ENCODE measurements at places on chromosomes 2 and 18.

DNA sequence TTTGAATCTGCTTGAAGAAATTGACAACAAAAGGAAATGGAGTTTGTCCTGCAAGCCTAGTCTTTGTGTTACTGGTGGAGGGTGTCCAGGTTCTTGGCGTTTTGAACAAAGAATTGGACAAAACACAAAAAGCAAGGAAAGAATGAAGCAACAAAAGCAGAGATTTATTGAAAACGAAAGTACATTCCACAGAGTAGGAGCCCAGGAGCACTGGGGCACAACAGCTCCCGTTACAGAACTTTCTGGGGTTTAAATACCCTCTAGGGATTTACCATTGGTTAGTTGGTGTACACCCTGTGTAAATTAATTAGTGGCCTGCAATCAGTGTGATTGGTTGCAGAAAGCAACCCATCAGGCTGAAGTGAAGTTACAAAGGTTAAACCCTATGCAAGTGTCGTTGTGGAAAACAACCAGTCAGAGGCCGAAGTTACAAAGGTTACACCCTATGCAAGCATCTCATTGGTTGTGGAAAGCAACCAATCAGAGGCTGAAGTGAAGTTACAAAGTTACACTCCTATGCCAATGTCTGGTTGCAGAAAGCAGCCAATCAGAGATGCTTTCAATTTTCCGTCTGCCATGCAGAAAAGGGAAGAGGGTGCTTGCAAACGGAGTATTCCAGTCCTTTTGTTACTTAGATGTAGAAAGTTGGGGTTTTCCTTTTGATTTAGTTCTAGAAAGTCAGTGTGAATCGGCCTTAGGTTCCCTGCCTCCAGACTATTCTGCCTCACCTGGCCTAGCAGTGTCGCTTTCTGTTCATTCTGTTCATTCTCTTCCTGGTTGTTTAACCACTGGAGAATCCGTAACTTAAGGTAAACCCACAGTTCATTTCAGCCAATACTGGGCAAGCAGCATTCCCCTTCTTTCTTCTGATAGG lies 47.6 kb upstream of the PTH2R start:
- DNase-seq: no peak

DNA sequence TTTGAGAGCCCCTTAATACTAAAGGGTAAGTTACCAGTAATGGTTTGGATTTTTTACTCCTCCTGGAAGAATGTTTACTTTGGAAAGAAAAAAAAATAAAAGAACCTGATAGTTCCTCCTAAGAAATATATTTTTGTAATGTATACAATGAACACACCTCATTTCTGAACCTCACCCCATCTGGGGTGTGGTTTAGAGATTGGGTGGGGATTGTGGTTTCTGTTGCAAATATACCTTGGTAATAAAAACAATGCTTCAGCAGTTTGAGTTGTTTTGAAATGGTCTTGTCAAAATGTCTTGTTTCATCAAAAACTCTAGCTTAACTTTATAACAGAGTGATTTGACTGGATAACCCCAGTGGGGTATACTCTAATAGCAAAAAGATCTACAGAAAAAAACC lies 448.9 kb upstream of the MEIS1 start:
- DNase-seq: no peak

- DNase-seq: no peak
Measured at GRCh38 chr18:79397830-79398761, 2.4 kb downstream of the NFATC1 start.

GRCh38 chr2:48733067-48733503 lies 22.4 kb downstream of the LHCGR start:
- DNase-seq: no peak

DNA sequence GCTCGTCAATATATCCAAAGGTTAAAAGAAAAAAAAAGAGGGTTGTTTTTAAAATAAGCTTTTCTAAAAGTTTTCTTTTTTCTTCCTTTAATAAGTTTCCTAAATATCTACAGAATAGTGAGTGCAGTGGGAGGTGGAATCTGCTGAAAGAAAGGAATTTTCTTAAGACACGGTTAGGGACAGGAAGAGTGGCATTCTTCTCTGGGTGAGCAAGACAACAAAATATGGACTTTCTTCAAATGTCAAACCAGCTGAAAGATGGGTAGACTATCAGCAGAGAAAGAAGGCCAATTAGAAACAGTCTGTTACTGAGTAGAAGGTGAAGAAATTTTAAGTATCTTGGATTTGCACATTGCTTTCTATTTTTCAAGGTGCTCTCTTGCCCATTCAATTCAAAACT lies 222.7 kb upstream of the PIK3C3 start:
- DNase-seq: no peak

GRCh38 chr2:79179036-79179435 lies 19.5 kb upstream of the REG3A start:
- no peak for DNase-seq

- no peak for DNase-seq
Measured at GRCh38 chr2:217283460-217283859, 423.6 kb upstream of the TNP1 start.

GRCh38 chr2:198662905-198663304 lies 794.8 kb downstream of the SATB2 start:
- no peak for DNase-seq

DNA sequence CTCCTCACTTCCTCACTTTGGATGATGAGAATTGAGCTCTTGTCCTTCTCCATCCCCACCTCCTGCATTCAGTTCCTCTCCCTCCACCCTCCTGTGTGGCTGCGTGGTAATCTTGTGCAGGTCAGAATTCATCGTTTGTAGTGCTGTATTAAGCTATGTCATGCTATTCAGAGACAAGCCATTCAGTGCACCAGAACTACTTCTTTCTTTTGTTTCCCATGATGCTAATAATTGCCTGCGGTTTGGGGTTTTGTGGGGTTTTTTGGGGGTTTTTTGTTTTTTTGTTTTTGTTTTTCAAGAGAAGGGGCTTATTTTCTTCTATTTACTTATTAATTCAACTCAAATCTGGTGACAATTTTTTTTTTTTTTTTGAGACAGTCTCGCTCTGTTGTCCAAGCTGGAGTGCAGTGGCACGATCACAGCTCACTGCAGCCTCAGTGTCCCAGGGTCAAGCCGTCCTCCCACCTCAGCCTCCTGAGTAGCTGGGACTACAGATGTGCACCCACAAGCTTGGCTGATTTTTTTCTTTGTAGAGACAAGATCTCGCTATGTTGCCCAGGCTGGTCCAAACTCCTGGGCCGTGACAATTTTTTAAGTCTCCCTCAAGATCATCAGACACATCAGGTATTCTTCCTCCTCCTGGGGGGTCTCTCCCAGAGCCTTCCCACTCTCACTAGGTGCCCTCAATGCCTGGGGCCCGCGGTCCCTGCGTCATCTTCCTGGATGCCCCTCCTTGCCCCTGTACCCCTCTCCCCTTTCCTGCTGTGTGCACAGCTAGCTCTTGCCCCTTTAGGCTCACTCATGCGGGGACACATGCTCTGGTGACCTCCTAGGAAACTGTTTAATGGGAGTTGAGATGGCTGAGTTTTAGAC lies 37.8 kb downstream of the MAL start:
- DNase-seq: no peak

DNA sequence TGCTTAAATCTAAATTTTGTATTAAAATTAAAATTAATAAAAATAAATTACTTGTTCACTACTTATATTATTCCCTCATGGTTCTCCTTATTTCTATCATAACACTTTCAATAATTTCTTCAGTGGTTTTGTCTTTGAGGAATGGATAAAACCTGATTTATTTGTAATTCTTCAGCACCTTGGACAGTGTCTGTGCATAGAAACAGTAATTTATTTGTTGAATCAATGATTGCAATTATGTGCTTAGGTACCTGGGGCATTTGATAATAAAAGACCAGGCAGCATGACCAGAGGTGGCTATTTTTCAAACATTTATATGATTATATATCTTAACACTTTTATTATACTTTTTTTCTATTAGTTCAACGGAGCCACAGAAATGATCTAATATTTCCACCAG lies 1062.7 kb downstream of the DSC3 start:
- no peak for DNase-seq

- no peak for DNase-seq
Measured at GRCh38 chr2:72933646-72934151, 16.4 kb downstream of the EMX1 start.

GRCh38 chr2:102233132-102233884 lies 46.5 kb downstream of the IL1RL2 start:
- DNase-seq: no peak

DNA sequence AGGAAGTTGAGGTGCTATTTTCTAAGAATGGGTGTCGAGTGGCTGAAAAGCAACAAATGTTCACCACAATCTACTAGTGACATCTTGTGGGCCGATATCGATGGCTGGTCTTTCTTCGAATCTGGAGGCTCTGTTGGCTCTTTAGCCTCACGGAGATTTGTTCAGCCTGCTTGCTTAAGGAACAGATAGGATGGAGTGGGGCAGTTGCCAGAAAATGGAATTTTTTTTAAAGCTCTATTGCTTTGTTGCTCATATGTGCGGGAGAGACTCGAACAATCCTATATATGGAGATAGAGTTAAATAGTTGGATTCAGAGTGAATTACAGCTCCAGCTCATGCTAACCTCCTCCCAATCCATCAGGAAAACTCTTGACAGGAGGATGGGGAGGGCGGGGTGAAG lies 70.9 kb upstream of the LYPD6B start:
- no peak for DNase-seq

DNA sequence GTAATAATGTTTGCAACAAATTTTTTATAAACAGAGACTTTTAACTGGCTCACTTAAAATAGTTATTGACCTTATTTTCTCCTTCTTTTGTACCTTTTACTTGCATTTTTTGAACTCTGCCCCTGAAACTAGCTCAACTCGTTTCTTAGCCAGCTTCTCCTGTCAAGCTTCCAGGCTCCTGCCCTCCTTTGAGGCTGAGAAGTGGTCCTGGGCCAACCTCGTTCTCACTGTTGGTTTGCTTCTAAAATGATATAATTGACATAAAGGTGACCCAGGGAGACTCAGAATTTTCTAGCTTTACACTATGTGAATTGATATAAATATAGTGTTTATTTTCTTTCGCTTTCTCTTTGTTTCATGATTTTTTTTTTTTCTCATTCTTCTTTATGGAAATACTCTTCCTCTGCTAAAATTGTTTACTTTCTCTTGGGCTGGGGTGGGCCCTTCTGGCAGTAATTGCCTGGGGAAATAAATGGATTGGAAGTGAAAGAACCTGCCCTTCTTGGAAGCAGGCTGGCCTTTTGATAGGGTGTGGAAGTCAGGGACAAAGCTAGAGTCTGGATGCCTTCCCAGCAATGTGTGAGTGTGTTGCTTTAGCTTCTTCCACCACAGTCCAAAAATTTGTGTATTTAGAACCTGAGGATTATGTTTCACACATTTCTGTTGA lies 30.7 kb downstream of the GPD2 start:
- no peak for DNase-seq

DNA sequence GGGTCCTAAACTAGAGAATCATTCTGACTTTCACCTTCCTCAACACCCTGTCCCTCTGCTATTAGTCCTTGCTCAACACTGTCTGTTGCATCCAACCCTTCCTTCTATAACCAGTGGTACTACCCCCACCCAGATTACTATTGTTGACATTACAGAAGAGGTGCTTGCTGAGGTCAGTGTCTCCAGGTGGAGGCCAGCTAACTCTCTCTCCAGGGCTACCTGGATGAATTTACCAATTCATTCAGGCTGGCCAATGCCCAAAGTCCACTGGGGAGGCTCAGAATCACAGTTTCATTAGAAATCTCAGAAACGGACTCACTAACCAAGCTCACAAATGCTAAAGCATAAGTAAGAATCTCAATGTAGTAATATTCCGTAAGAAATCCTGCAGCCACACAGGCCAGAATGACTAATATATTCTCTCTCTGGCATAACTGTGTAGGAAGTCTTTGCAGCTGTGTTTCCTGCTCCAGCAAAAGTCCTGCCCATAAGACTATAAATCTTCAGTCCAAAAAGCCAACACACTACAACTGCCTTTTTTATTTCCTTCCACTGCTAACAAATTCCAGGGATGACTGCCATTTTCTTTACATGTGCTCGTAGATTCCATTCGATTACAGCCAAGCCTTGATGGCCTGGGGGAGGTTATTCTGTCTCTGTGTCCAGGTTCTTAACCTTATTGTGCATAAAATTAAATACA lies 10.0 kb upstream of the TTR start:
- DNase-seq: no peak

DNA sequence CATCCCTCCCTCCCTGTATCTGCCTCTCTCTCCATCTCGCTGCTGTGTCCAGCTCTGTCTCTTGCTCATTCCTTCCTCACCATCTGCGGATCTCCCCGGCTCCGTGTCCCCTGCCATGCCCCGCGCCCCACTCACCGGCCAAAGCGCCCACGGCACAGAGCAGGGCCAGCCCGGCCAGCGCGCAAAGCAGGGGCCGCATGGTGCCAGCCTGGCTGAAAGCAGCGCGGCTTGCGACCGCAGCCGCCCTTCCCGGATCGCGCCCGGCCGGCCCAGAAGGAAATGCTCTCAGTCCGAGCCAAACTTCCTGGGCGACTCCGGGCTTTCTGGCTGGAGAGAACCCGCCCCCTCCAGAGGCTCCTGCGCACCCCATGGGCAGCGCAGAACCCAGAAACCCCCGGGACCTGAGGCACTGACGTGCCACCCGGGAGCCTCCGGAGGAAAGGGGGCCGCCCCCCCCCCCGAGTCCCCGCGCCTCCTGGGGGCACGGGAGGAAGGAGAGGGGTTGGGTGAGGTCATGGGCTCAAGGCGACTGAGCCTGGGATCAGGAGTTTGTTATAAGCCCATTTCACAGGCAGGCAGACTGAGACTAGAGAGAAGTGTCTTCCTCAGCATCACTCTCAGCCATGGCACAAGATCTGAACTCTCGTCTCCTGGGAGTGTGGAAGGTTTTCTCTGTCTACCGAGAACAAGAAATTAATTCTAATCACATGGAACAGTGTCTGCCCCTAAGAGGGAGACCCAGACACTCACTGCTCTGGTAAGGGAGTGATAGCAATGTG lies 45.2 kb upstream of the RAB6C start:
- DNase-seq: no peak
